Breast epithelium (tissue), 4 donors: ENCODE measurements at places on chromosomes 6 and 20. TPM values are rescaled to one million over a fixed set of nuclear protein-coding genes. Genes with fewer than 3 reads are reported as not detected.

DNA sequence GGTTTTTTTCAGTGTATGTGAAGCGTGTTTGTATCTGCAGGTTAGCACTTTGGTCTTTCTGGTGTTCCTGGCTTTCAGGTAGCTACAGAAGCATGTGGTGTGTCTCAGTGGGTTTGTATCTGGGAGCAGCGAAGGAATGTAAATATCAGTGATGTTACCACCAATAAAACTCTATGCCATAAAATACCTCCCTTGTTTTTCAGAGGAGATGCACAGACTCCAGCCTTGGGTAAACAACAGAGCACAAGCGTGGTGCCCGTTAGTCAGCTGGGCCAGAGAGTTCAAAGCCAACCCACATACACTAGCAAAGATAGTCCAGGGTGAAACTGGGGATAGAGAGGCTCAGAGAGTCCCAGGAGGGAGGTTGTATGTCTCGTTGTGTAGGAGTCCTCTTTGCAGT is 393.8 kb downstream of the SMOC2 start:
- no peak for DNase-seq

DNA sequence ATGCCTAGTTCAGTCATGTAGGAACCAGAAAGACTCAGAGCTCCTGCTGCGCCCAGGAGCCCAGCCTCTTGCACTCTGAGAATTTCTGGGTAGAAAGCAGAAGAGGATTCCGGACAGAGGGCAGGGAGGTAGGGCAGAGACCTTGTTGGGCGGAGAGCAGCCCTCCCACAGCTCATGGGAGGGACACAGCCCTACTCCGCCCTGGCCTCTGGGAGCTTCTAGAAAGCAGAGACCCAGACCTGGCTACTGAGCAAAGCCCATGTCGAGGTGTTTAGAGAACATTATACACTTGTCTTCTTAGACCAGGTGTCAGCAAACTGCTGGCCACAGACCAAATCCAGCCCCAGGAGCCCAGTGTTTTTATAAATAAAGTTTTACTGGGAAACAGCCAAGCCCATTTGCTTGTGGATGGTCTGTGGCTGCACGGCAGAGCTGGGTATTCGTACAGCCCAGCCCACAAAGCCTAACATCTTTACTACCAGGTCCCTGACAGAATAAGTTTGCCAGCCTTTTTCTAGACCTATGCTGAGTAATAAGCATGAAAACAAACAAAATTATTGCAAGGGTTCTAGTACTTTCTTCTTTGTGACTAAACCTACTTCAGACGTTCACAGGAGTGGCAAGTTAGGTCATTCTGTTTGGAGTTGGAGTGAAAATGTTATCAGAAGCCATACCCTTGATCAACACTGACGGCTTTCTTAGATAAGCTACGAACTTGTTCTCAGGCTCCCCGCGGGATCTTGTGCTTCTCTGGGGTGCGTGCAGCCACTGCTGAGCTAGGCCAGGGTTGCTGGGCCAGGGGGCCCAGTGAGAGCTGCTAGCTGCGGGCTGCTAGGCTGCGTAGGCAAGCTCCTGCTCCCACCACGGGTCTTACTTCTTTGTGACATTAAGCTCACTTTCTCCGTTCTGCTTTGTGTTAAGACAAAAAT is 235.1 kb upstream of the FOXQ1 start:
- no peak for DNase-seq

GRCh38 chr20:31720486-31721407 is 1.9 kb downstream of the BCL2L1 start:
- no peak for DNase-seq

DNA sequence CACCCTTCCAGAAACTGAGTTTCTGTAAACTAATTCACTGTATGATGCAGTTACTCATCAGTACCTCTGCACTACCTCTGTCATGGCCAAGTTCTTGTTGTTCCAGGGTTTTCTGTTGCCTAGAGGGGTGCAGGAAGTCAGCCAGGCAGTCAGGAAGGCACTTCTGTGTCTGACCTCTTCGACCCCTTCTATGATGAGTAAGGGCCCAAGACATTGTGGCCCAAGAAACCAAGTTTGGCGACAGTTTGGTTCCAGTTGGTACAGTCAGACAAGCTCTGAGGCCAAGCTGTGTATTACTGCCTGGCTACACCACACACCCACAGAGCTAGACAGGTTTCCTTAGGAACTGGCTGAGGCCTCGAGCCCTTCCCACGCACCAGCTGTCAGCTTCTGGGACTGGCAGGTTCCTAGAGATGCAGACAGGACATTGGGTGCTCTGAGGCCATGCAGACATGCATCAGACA is 41.2 kb downstream of the TRAF3IP2 start:
- peak; percentile 45 for DNase-seq

DNA sequence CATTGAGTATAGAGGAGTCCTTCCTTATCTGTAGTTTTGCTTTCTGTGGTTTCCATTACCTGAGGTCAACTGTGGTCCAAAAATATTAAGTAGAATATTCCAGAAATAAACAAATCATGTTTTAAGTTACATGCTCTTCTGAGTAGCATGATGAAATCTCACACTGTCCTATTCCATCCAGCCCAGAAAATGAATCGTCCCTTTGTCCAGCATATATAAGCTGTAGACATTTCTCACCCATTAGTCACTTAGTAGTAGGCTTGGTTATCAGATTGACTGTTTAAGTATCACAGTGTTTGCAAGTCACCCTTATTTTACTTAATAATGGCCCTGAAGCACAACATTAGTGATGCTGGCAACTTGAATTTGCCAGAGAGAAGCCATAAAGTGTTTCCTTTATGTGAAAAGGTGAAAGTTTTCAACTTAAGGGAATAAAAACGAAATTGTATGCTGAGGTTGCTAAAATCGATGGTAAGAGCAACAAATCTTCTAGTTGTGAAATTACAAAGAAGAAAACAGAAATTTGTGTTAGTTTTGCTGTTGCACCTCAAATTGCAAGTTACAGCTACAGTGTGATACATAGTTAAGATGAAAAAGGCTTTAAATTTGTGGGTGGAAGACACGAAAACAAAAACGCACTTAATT is 198.6 kb upstream of the SIM1 start:
- no peak for DNase-seq

DNA sequence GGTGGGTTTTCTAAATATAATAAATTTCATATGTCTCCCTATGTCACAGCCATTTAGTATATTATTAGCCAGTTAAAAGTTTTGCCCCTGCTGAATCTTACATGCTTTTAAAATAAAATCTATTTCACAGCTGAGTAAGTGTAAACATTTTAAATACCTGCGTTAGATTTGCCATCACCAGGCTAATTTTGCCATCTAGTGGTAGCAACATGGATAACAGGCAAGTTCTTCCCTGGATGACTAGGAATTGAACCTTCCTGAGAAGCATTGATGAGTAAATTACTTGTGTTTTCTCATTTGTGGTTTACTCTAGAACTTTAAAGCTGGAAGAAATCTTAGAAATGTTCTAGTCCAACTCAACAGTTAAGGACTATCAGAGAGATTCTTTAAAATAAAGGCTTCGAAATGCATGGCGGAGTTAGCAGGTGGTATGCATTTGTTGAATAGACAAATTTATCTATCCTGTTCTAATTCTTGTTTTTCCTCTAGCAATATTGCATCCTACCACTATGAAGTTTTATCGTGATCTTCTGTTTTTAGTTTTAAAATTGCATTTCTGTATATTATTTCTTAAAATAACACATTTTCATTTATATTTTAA is 2.6 kb downstream of the PRSS35 start:
- no peak for DNase-seq

GRCh38 chr6:165636402-165637048 is 26.5 kb downstream of the PDE10A start:
- no peak for DNase-seq

DNA sequence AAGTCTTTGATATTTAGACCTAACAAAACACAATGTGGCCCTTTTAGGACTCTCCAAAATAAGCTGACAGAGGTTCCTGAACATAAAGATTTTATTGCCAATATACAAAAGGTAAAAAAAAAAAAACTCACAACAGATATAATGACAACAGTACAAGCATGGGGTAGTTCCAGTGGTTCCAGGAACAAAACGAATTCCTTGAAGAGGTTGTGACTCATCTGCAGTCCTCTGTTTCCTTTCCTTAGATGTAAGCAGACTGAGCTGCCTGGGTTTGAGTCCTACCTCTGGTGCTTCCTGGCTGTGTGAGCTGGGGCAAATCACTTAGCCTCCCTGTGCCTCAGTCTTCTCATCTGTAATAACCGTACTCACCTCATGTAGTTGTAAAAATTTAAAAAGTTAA is 13.3 kb upstream of the CTAGE9 start:
- no peak for DNase-seq

- DNase-seq = no peak
Measured at GRCh38 chr20:19861147-19861759, 103.2 kb downstream of the RIN2 start.

DNA sequence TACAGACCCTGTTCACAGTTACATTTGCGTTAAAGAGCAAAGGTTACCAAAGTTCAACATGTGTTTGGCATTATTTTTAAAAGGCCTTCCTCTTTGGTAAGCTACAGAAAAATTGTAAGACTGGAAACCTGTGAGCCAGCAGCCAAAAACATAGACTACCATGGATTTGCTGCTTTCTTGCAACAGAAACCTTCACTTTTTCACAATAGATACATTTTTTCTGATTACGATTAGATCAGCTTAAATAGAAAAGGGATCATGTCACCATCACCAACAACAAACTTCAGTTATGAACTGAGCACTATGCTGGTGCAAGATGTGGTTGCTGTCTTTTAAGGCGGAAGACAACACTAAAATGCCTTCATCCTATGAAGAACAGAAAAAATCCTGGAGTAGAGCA is 112.3 kb upstream of the MARCKS start:
- no peak for DNase-seq

GRCh38 chr6:47663462-47664216 is 34.7 kb upstream of the ADGRF4 start:
- no peak for DNase-seq

DNA sequence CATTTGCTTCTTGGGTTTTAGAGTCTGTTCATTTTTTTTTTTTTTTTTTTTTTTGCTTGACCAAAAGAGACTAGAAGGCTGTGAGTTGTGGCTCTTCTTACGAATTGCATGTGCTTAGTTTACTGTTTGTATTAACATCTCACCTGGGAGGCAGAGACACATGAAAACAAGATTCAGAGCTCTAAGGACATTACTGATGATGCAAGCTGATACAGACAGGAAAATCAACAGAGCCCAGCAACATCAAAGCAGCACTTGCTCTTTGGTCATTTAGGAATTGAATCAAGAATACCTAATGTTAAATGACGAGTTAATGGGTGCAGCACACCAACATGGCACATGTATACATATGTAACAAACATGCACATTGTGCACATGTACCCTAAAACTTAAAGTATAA is 55.7 kb upstream of the HS3ST5 start:
- no peak for DNase-seq

The HTR1E gene
- total RNA-seq = not detected

The SUMO4 gene
- 3.0 TPM for total RNA-seq

The TSPO2 gene
- total RNA-seq = not detected

The CD93 gene
- total RNA-seq = 64.9 TPM
